GM23248 (cell line): ENCODE measurements at places on chromosomes 7 and 10.

- no peak for DNase-seq
Observed at GRCh38 chr7:96090756-96091155, 231.1 kb downstream of the SLC25A13 start.

DNA sequence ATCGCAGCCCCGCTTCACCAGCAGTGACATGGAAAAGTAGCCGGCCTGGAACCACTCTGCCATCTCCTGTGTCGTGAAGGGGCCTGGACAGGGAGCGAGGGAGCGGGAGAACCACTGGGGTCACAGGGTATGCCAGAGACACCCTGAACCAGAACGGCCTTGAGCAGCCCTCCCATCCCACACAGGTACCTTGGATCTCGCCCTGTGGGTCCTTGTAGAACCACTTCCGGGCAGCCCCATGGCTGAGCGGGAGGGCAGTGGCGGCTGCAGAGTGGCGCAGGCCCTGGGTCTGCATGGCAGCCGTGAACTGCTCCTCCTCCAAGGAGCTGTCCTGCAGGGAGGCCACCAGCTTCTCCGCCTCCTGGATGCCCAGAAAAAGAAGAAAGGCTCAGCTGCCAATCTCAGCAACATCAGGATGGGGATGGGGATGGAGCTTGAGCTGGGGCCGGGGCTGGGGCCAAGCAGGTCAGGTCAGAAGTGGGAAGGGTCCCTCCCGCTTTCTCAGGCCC is 9.5 kb downstream of the GIGYF1 start:
- no peak for DNase-seq

DNA sequence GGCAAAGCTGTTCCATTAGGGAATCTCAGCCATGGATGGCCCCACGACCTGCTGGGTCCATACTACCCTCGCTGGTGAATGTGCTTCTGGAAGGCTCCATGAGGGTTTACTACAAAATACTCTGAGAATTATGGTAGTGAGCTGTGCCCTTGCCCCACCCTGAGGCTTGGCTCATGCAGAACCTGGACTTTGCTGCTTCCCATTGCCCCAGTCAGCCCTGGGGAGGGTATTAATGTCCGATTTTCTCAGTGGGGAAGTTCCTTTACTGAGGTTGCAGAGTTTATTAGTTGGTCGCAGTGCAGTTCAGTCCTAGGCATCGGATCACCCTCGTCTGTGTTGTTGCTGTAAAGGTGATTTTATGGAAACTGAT is 310.1 kb downstream of the WDR37 start:
- no peak for DNase-seq

DNA sequence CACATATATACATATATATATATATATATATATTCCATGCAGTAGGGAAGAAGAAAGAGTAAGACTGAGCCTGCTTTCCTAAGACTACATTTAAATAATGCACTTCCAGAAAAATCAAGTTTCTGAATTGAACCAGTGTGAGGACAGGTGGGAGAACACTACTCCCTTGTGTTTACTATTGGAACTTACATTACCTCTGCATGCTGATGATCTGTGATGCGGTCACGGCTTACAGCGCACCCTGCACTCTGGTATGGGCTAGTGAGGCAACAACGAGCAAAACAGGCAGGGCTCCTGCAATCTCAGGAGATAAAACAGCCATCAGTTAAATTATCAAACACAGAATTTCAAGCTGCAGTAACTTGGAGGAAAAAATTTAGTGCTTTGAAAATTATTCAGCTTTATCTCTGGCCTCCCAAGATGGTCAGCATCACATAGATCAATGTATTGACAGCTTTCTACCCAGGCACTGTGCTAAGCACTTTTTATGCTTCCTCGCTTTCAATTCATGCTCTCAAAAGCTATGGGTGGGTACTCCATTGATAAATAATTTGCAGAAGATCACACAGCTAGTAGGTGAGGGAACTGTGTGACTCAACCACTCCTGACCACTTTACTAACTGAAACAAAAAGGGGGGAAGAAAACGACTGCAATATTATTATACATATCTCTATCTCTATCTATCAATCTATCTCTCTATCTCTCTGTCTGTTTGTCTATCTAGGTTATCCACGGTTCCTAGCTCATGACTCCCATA is 20.5 kb upstream of the SLC16A12 start:
- DNase-seq: no peak

DNA sequence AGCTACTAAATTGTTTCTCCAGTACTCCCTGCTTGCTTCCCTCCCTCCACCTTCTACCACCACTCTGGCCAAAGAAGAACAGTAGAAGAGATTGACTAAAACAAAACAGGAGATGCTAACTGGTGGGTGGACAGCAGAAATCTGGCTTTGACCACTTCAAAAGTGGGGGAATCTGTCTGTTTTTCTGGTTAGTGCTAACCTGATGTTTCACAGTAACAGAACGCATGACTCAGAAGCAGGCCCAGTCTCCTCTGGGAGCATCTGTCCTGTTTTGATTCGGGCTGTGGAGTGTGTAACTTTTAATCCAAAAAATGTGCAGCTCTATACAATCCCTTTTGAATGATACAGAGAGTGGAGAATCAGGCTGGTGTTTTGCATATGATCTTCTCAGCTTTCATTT is 32.7 kb upstream of the ZNF438 start:
- peak; percentile 90 for DNase-seq

DNA sequence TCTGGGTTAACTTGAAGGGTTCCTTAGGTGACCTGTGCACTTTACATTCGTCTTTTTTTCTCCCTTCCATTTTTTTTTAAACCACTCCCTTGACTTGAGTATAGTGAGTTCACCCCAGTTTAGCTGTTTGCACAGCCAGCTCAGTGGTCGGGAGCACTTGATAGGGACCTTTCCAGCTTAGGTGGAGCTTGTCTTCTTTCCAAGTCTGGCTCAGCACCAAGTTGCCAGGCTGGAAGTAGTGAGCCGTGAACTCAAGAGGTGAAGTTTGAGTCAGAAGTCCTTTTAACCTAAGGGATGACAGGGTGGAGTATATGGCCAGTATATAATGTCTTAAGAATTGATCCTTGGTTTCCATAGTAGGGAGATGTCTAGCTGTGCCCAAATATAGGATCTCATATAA is 7.2 kb downstream of the DNAH11 start:
- DNase-seq: no peak

- no peak for DNase-seq
Observed at GRCh38 chr7:123824754-123825067, 20.3 kb upstream of the HYAL4 start.

- no peak for DNase-seq
Observed at GRCh38 chr10:88033385-88033784, 170.0 kb downstream of the PTEN start.

- DNase-seq: peak; percentile 33
Observed at GRCh38 chr10:2509081-2509531, 558.2 kb upstream of the PFKP start.

- DNase-seq: no peak
Observed at GRCh38 chr10:69353977-69354635, 62.6 kb downstream of the TACR2 start.

DNA sequence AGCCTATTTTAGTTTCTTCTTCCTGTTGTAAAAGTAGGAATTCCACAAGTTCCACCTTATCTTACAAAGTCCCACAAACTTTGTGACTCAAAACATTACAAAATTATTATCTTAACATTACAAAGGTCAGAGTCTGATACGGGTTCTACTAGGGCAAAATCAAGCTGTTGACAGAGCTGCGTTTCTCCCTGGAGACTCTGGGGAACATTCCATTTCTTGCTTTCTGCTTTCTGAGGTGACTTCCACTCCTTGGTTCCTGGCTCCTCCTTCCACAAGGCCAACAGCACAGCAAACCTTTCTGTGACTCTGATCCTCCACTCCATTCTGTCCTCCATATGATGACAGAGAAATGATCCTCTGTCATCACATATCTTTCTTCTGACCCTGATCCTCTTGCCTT is 10.6 kb downstream of the OR2F1 start:
- DNase-seq: no peak

DNA sequence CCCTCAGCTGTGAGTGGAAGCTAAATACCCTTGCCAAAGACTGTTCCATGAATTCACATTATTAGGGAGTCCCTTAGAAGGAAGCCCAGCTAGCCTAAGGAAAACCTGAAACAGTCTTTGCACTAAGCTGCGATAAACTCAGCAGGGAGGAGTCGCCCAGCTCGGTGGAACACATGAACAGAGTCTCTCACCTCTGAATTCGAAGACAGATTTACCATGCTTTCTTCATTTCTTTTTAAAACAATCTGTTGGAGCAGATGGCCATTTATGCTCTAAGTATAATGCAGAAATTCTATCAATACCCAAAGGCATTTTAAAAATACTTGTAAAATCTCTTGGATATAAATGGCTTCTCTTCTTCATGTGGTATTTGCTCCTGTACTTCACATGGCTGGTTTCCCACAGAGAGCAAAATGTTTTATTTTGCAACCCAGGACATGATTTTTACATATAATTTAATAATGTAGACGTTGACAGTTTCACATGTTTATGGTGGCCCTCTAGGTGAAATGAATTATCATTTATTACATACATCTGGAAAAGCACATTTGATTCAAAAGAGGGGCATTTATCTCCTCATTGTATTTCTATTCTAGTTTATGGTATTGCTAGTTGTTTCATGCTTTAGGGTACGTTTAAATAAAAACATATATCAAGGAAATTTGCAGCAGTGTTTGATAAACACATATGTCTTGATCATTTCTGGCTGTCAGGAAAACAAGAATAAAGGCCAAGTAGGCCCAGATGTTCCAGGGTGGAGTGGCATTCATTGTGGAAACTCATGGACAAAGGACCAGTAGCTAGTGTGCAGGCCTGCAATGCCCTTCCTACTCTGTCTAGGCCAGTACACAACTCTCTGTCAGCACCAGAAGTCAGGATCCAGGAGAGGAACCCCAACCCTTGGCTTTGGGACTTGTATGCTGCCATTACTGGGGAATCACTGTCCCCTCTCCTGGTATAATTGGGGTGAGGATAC is 52.2 kb downstream of the LRGUK start:
- DNase-seq: no peak

GRCh38 chr10:60980997-60981396 is 37.0 kb upstream of the RHOBTB1 start:
- DNase-seq: no peak

DNA sequence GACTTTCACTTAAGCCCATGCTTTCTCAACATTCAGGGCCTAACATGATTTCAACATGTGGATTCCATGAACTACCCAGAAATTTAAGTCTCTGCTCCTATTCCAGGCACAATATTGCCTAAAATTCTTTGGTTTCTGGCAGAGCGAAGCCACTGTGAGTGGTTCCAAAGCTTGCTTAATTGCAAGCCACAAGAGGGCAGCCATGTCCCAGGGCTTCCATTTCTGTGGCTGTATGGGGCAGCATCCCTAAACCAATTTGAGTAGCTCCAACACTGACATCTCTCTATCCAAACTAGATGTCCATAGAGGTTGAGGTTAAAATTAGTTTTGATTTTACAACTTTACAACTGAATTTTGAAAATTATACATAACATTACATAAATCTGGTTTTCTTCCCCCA is 56.3 kb upstream of the MDFIC start:
- peak; percentile 71 for DNase-seq

DNA sequence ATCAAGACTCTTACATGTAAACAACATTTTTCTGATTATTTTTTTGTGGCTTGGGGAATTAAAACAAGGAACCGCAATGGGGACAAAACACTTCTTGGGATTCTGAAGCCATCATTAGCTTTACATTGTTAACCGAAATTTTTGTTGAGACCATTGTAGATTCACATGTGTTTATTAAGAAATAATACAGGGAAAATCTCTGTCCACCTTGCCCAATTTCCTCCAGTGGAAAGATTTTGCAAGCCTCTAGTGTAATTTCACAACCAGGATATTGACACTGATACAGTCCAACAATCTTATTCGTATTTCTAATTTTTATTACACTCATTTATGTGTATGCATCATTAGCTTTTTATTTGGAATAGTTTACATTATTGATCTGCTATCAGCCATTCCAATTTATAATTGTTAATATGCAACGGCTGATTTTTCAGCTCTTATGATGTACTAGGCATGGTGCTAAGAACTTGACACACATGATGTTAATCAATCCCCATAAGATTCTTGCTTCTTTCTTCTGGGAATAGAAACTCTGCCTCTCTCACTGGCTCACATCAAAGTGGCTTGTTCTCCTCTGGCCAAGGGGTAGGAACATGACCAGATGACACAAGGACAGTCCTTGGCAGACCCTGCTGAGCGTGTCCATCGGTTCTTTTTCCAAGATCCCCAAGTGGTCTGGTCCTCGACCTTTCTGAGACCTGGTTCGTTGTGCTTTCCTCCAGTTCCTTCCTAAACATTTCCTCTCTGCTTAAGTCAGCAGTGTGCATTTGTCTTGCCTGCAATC is 137.6 kb downstream of the ADAM12 start:
- peak; percentile 61 for DNase-seq

GRCh38 chr10:97887399-97887798 is 37.8 kb downstream of the GOLGA7B start:
- no peak for DNase-seq

DNA sequence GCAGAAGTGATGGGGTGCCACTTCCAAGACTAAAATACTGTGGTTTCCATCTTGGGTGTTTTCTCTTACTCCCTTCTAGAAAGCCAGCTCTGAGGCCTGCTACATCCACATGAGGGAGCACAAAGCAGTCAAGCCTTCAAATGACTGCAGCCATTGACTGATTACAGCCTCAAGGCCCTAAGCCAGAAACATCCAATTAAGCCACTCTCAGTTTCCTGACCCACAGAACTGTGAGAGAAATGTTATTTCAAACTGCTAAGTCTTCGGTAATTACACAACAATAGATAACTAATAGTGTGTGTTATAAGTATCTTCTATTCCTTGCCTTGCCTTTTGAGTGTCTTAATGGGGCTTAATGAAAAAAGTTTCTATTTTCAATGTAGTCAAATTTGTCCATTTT is 24.8 kb downstream of the BRAF start:
- DNase-seq: no peak

DNA sequence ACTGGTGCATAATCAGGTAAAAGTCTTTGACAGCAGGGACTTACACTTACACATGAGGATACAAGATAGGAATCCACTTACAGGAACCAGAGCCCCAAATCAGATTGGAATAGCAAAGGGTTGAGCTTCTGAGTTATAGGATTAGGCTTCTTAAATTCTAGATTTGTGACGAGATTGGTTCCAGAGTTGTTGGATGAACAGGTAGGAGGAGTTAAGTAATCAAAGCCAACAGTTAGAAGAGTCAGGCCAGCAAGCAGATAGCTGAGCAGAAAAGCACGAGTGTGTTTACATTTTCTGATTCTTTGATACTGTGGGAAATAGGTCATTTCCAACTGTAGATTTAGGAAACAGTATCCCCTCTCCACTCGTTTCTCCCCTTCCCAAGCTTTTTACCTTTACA is 167.0 kb downstream of the MDFIC start:
- no peak for DNase-seq

- peak; percentile 81 for DNase-seq
Observed at GRCh38 chr7:97971990-97972943, 17.7 kb downstream of the OCM2 start.

GRCh38 chr10:21989453-21990154 is 13.9 kb downstream of the DNAJC1 start:
- peak; percentile 91 for DNase-seq

DNA sequence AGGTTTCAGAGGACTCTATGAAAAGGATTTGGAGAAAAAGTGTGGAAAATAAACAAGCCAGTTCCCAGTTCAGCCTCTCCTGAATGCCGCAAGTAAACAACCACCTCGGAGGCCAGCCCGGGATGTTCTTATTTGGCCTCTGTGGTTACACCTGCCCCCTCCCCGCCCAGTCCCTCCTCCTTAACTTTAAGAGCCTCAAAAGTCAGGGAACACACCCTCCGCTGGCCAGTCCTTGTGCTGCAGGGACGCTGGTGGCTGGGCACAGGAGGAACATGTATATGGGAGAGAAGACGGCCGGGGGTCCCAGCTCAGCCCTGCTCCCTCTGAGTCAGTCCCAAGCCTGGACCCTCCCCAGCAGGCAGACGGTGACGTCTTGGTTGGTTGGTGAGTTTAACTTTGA is 6.1 kb downstream of the CHST3 start:
- peak; percentile 38 for DNase-seq

- DNase-seq: no peak
Observed at GRCh38 chr10:69956741-69957230, 95.9 kb upstream of the MACROH2A2 start.
